Fibroblast of lung (primary cell): ENCODE measurements at places on chromosomes 3 and 15. TPM values are rescaled to one million over a fixed set of nuclear protein-coding genes. Genes with fewer than 3 reads are reported as not detected.

The SLC15A2 gene
- 0.26 and 0.33 TPM in 2 replicates for total RNA-seq

The ARGFX gene
- total RNA-seq = not detected in 2 replicates

The FAM107A gene
- total RNA-seq = under 0.01 TPM in 2 replicates

The DPPA2 gene
- not detected in 2 replicates for total RNA-seq

The TMEM40 gene
- under 0.01 TPM in 1 of 2 replicates, not detected in the other for total RNA-seq

The GHSR gene
- total RNA-seq = not detected in 2 replicates
